NCI-H1694 (cell line): ENCODE measurements at places on chromosomes 1 and 21.
A peak's percentile ranks its signal among the peaks of the same experiment; 100 is the strongest.

GRCh38 chr1:210728437-210729149 is 399.9 kb downstream of the HHAT start:
- no peak for DNase-seq

DNA sequence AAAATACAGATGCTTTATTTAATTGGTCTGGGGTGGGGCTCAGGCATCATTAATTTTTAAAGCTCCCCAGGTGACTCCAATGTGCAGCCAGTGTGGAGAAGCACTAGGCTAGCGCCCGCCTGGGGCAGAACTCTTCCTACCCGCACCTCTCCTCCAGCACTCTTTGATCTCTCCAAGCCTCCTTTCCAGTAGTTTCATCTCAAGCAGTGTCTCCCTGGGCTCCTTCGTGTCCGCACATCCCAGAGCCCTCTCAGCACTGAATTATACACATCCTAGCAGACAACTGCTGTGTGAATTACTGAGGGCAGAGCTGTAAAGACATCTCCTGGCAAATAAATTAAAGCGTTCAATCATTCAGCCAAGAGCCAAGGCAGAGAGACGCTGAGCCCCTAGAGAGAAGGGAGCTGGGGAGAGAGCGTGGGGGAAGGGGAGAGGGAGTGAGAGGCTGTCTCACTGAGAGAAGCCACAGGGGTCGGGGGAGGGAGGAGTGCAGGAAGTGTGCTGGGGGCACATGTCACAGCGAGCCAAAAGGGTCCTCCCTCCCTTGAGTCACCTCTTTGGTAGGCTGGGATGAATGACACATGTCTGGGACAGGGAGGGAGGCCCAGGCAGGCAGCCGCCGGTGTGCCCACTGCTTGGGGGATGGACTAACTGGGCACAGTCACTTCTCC is 21.0 kb upstream of the PARP1 start:
- no peak for DNase-seq

GRCh38 chr1:210624722-210625121 is 296.0 kb downstream of the HHAT start:
- no peak for DNase-seq

DNA sequence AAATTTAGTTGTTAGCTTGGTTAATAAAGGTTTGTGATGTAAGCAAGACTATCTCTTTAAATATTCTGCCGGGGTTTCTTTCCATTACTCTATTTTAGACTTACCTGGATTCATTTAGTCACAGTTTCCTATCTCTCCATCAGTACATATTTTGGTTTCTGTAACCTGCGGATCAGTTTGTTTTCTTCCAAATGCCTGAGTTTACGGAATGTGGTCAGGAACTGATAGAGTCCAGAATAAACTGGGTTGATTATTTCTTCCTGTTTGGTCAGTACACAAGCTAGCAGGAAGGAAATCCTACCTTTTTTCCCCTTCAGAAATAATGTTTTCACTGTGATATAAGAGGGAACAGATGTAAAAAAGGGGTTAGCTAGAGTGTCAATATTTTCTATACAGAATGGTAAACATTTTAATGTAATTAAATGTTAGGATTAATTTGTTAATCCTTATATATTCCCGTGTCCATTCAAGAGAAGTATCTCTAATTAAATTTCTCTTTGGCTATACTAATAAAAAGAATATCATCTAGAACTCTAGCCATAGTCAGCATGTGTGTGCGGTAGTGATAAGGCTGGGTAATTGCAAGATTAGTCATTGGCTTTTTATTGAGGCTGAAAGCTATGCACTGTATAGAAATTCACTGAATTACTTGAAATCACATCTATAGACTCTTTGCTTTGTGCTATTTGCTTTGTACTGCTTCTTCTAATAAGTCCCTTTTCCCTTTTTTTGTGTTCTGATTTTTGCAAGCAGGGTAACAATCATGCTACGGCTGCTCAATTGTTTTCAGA is 144.7 kb upstream of the ADGRL4 start:
- DNase-seq = no peak

DNA sequence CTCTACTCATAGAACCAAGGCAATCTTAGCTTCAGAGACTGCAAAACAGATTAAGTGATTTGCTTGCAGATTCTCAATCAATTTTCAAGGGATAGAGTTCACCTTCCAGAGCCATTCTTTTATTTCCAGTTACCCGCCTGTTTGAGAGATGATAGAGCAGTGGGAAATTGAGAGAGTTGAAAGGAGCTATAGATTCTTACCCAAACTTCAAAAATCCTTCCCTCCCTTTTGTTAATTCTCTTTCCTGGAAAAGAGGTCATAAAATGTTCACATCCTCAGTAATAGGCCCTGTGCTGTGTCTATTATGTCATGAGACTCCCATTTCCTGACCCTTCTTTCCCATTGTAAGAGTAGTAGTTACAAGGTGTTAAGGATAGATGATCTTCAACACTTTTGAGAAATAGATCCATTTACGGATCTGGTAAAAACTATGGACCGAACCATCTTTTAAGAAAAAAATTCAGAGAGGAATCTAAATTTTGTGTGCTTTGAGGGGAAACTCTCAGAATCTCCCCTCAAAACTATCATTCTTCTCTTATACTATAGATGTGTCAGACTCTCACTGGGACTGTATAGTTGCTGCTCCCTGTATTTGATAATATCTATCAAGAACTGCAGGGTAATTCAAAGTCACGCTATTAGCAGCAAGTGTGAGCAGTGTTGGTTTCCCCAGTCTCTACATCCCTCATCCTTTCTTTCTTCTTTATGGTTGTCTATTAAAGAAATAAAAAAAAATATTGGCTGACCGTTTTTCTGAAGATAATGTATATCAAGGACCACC is 8.0 kb downstream of the RGS4 start:
- DNase-seq = no peak

- peak; percentile 19 for DNase-seq
Measured at GRCh38 chr1:26768755-26769154, 19.0 kb upstream of the PIGV start.

GRCh38 chr1:95311014-95311413 is 77.0 kb downstream of the RWDD3 start:
- no peak for DNase-seq

- DNase-seq = no peak
Measured at GRCh38 chr1:185365951-185366350, 48.9 kb upstream of the IVNS1ABP start.

GRCh38 chr1:89974696-89975470 is 20.0 kb upstream of the ZNF326 start:
- DNase-seq = no peak

- DNase-seq = no peak
Measured at GRCh38 chr1:12095452-12096263, 32.6 kb downstream of the TNFRSF8 start.

- DNase-seq = no peak
Measured at GRCh38 chr1:164718821-164719220, 159.8 kb downstream of the PBX1 start.

- no peak for DNase-seq
Measured at GRCh38 chr1:61170328-61171238, 88.2 kb downstream of the NFIA start.

DNA sequence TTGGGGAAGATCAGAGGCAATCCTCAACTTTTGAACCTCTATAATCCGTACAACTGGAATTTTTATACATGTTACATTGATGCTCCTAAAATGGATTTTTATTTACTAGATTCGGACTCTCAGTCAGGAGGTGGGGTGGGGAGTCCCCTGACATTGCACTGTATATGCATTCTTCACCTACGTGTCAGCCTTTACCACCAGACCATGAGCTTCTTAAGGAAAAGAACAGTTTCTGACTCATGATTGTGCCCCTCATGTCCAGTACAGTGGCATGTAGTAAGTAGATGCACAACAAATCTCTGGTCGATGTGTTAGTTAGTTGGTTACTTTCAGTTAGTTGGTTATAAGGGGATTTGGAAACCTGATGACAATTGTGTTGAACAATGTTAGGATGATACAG is 15.4 kb downstream of the LPAR3 start:
- DNase-seq = no peak
